Amniotic stem cell (primary cell): ENCODE measurements at places on chromosomes 3 and 15.

GRCh38 chr3:138688871-138689299 lies 80.3 kb downstream of the FAIM start:
- DNase-seq = no peak

GRCh38 chr3:113005611-113006010 lies 14.8 kb downstream of the GTPBP8 start:
- no peak for DNase-seq

GRCh38 chr3:56458496-56459103 lies 9.7 kb downstream of the ERC2 start:
- no peak for DNase-seq

DNA sequence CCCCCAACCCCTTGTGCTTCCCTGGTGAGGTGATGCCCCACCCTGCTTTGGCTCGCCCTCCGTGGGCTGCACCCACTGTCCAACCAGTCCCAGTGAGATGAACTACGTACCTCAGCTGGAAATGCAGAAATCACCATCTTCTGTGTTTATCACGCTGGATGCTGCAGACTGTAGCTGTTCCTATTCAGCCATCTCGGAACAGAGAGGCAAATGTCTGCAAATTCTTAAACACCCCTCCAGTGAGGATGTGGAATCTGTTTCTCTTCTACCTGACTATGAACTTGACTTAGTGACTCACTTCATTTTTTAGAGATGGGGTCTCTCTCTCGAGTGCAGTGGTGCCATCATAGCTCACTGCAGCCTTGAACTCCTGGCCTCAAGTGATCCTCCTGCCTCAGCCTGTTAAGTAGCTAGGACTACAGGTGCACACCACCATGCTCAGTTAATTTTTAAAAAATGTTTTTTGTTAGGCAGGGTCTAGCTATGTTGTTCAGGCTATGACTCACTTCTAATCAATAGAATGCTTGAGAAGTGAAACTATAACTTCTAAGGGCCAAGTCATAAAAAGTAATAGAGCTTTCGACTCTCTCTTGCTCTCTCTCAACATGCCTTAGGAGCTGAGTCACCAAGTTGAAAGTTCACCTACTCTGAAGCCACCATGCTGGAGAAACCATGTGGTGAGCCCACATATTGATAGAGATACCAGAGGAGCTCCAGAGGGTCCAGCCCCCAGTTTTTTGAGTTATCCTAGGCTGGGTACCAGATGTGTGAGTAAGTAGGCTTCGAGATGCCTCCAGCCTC lies 11.5 kb upstream of the PARP14 start:
- DNase-seq = no peak

DNA sequence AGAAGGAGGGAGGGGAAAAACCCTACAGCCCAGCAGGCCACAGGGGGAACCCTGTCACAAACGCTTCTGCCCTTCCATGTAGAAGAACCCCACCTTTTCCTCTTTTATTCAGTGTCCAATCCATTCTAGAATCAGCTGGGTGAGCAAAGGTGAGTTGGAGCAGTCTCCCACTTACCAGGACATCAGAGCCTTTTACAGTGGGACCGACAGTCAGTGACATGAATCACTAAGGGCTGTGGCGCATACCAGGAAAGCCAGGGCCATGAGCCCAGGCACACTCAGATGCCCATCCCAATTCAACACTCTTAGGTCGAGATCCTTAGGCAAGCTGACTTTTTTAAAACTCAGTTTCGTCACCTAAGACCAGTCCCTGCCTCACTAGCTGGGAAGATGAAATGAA lies 146.1 kb downstream of the AQP9 start:
- no peak for DNase-seq

DNA sequence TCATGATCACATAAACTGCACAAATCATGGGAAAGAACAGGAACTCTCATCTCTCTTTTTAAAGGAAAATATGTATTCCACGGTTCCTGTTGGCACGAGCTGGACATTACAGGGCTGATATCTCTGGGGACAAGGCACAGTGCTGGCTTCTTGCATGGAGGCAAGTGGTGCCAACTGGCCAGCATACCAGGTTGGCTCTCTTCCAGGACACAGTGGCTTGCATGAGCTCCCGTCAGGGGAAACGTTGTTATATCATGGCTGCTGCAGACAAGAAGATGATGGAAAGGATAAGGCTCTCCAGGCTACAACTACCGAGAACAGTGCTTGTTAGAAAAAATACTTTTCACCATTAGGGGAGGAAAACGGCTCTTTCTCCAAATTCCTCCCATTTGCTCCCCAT lies 283.9 kb downstream of the RORA start:
- DNase-seq = no peak

DNA sequence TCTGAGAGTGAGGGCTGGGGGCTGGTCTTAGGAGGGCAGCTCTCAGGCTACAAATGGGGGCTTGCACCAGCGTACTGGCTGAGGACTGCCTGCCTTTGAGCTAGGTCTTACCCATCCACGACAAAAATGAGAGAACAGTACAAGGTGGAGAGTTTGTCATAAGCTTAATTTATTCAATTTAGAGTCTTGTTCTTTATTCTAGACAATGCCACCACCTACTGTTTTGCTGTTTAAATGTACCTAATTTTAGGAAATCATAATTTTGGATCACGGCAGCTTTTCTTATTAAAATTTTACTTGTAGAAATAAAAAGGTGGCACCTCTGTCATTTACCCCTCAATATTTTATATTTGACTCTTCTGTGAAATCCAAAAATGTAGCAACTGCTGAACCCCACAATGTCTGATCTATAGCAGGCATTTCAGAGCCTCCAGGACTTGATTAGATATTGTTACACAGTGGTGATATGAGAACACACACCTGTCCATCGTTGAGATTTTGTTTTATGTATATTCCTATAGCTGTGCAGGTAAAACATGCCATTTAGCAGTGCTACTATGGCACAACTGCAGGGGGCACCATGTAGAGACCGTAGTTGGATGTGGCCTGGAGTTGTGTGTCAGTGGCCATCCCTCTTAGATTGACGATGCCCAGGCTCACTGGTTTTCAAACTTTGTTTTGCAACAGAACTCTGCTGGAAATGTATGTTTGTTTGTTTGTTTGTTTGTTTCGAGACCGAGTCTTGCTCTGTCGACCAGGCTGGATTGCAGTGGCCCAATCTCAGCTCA lies 88.6 kb downstream of the SLCO3A1 start:
- no peak for DNase-seq

DNA sequence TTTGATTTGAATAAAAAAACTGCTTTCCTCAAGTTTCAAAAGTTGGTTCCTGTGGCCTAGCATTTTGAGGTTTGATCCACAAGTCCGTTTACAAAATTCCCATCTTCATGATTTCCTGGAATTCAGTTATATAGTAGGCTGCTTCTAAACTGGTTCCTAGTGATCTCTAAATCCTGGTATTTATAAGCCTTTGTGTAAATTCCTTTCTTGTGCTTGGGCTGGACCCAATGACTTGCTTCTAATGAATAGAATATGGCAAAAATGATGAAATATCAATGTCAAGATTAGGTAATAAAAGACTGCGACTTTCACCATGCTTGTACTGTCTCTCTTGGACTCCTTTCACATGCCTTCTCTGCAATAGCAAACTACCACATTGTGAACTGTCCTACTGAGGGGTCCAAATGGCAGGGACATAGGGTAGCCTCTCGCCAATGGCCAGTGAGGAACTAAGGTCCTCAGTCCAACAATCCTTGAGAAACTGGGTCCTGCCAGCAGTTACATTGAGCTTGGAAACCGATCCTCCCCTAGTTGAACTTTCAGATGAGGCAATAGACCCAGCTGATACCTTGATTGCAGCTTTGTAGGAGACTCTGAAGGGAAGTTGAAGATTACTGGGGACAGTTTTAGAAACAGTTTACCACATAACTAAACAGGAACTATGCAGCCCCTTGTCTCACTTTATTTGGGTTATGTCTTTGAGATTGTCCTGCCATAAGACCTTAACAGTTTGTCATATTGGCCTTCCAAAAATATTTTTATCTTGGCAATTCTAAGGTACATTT lies 303.9 kb upstream of the TBC1D5 start:
- no peak for DNase-seq

DNA sequence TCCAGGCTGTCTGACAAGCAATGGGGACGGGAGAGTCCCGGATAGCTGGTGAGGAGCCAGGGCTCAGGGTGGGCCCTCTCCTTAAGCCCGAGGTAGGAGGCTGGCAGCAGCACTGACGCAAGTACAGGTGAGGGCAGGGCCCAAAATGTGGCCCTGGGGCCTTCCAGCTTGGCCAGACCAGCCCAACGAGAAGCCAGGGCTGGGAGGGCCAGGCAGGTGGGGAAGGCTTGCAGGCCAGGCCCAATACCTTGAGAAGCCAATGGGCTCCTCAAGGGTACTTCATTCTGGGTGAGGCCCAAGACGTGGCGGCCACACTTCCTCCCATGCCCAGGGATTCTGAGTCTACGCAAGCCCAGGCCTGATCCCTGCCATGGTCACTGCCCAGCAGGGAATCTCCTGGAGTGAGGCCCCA lies 37.2 kb downstream of the AMOTL2 start:
- no peak for DNase-seq

DNA sequence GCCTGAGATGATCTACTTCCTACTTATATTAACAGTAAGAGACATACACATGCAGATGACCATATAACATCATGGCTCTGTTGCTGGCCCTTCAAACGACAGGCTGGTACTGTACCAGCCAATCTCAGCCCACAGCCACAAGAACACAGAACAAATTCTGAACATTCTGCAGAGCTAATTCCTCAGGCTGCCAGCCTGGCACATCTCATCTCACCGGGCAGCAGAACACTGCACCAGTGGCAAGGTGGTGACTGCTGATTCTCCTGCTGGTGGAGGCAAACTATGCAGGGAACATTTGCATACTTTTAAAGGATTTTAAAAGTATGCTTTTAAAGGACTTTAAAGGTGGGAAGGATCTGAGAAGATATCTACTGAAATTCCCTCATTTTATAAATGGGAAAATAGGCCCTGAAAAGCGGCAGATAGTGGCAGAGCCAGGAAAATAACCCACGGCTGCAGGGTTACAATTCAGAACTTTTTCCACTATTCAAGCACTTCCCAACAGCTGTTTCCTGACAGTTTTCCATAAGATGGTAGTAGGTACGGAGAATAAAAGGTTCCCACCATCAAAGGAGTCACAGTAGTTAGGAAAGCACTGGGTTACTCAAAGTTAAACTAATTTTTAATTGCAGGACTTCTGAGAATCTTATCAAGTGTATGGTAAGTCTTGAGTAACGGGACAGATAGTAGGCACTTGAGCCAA lies 37.3 kb downstream of the SUMF1 start:
- DNase-seq = no peak

DNA sequence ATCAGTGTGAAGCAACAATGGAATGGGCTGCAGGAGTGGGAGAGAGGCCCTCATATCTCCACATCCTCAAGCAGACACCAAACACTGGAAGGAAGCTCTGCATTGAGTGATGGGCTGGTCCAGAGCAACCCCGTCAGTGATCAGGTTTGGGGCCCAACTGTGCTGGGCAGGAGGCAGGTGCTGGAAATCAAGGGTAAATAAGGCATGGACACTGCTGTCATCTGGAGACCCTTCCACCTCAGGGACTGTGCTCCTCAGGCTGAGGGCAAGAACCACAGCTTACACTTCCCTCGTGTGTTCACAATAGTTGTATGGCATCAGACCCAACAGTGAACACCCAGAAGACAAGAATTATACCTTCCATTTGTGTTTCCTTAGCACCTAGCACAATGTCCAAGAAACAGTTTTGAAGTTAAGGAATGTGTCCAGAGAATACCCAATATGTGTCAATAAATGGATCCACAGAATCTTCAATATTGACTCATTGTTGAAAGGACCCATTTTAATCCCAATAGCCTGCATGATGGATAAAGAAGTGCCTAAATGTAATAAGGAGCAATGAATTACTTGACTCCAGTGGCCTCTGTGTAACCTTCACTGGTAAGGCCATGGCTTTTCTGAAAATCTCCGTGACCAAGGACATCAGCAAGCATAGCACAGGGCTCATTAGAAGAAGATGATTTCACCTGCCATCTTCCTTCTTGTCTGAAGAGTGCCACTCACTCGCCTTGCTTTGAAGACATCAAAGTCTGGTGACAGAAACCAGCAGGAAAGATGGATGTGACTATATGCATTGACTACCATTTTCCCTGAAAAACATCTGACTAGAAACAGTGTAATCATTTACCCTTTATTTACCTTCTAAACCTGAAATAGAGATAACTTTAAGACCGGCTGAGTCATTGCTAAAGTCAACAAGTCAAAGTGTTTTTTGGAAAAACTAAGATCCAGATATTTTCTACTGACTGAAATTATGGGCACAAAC lies 7.0 kb upstream of the AHSG start:
- no peak for DNase-seq

DNA sequence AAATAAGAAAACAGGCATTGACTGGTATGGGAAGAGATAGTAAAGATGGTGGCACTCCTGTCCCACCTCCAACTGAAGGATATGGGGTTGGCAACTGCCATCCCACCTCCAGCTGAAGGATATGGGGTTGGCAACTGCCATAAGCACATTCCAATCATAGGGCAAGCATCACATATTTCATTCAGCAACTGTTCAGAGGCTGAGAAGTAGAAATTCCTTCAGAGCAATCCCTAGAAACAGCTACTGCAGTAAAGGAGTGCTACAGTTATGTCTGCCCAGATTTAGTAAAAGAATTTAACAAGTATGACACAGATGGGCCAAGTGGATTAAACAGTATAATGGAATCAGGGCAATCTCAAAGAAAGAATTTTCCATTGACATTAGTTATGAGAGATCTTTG lies 156.8 kb downstream of the IMPG2 start:
- no peak for DNase-seq

- no peak for DNase-seq
Measured at GRCh38 chr3:160114355-160114995, 110.7 kb upstream of the C3orf80 start.

- DNase-seq = no peak
Measured at GRCh38 chr15:35071106-35071505, 14.0 kb downstream of the NANOGP8 start.

DNA sequence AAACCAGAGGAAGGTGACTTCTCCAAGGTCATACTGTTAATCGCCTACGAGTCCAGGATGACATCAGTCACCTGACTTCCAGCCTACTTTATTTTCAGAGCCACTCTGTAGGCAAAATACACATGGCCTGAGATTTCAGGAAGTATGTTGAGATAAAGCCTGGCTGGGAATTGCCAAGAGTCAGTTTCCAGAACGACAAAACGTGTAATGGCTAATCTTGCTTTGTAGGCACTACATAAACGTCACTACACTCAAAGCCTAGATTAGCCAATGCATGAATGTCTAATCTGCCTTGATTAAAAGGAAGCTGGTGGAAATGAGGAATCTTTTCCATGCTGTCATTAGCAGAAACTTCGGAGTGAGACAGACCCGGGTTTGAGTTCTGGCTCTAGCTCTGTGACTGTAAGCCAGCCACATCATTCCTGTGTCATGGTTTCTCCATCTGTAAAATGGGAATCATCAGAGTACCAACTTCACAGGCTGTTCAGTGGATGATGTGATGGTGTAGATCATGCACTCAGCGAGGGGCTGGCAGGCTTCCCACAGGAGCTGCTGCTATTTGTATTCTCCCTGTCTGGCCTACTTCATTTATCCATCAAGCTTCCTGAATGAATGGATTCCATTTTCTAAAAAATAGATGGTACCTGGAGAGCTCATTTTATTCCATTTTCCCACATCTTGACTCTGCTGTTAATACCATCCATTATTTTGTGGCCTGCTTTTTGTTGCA lies 241.9 kb downstream of the XXYLT1 start:
- DNase-seq = no peak
